ENCODE measurements at places on chromosomes 16 and 17. TPM values are rescaled to one million over a fixed set of nuclear protein-coding genes. Genes with fewer than 3 reads are reported as not detected.

PPP1R1B gene
- not detected for total RNA-seq

GRCh38 chr17:7042501-7043181 is 1.3 kb downstream of the SLC16A11 start:
- H3K27me3 ChIP-seq: peaks cover 11% of the 10 kb centered on the region
- DNase-seq: no peak
- H3K27ac ChIP-seq: no peak overlapping the region
- H3K4me3 ChIP-seq: peak overlapping the region; percentile 47

DNA sequence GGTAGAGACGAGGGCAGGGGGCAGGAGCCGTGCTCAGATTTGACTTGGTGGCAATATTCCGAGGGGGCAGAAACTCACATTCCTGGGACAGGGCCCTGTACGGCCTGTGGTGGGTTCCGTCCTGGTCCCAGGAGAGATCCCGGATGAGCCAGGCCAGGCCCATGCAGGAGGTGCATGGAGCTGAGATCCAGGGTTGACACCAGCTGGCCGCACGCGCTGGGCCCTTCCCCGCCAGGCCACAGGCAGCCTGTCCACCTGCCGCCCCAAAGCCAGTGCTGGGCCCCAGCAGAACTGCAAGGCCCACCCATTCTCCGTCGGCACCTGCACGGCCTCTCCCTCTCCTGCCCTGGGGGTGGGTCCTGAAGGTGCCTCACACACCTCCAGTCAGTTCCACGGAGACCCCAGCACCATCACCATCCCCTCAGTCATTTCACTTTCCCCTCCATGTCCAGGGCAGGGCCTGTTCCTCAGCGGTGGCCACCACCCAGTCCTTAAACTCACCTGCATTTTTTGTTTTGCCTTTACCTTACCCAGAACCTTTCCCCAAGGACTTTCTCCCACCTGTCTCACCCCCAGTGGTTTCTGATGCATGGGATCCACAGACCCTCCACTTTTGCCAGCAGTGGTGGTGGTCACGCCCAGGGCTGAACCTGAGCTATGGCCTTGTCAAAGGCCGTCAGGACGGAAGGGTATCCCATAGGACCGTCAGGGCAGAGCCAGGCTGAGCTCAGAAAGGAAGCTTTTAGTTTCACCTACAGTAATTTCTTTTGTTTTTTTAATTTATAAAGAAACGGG is 25.1 kb upstream of the CDH15 start:
- no peak for DNase-seq
- H3K27me3 ChIP-seq: no peaks in the 10 kb centered on the region
- peaks cover 56% of the 10 kb centered on the region for H3K36me3 ChIP-seq
- no peak overlapping the region for H3K4me3 ChIP-seq

GRCh38 chr16:25060920-25061319 is 45.8 kb upstream of the ARHGAP17 start:
- no peaks in the 10 kb centered on the region for H3K27me3 ChIP-seq
- no peak overlapping the region for H3K4me3 ChIP-seq
- H3K27ac ChIP-seq: peak overlapping the region; percentile 72

GRCh38 chr16:2205104-2205966 is at the start of gene MLST8:
Gene MLST8, plus strand, starts transcription at chr16:2205454. Its CDS starts 632 bp downstream, at chr16:2206086.
- H3K4me1 ChIP-seq: peaks cover 18% of the 10 kb centered on the region
- peak; percentile 89 for DNase-seq

- no peak overlapping the region for H3K27ac ChIP-seq
- no peaks in the 10 kb centered on the region for H3K4me1 ChIP-seq
- peaks cover 55% of the 10 kb centered on the region for H3K27me3 ChIP-seq
- H3K4me3 ChIP-seq: no peak overlapping the region
- no peak for DNase-seq
- no peaks in the 10 kb centered on the region for H3K36me3 ChIP-seq
These were observed 6.6 kb downstream of the FAM20A start for GRCh38 chr17:68594552-68594951.

- H3K27ac ChIP-seq: no peak overlapping the region
- DNase-seq: no peak
- H3K4me3 ChIP-seq: peak overlapping the region; percentile 49
- H3K27me3 ChIP-seq: peaks cover 2% of the 10 kb centered on the region
These were observed 2.3 kb downstream of the ARL4D start for GRCh38 chr17:43400943-43401717.

DNA sequence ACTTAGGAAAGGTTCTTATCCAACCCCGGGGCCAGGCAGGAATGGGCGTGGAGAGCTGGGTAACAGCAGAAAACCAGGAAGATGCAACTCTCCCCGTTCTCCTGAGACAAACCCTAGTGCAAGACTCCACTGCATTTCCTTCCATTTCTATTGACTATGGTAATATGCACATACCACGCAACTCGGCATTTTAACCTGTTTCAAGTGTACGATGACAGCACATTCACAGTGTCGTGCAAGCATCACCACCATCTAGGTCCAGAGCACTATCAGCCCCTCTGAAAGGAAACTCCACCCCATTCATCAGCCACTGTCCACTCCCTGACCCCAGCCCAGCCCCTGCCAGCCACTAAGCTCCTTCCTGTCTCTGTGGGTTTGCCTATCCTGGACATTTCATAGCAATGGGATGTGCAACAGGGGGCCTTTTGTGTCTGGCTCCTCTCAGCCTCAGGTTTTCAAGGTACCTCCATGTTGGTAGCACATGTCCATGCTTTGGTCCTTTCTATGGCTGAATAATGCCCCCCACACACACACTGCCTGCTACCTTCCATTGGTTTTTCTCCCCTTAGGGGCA is 441.9 kb downstream of the SOX9 start:
- peaks cover 3% of the 10 kb centered on the region for H3K4me1 ChIP-seq
- H3K36me3 ChIP-seq: no peaks in the 10 kb centered on the region
- no peak for DNase-seq
- no peak overlapping the region for H3K4me3 ChIP-seq

GRCh38 chr16:85464383-85465305 is 148.5 kb upstream of the GSE1 start:
- no peak overlapping the region for H3K4me3 ChIP-seq
- peaks cover 31% of the 10 kb centered on the region for H3K27me3 ChIP-seq
- peaks cover 2% of the 10 kb centered on the region for H3K4me1 ChIP-seq
- no peak overlapping the region for H3K27ac ChIP-seq

PRR29 gene
- 0.18 TPM for total RNA-seq

ASB16 gene
- total RNA-seq: 0.59 TPM

- H3K27ac ChIP-seq: no peak overlapping the region
- H3K27me3 ChIP-seq: no peaks in the 10 kb centered on the region
- no peaks in the 10 kb centered on the region for H3K36me3 ChIP-seq
- DNase-seq: no peak
- no peak overlapping the region for H3K4me3 ChIP-seq
These were observed 236.7 kb upstream of the GOT2 start for GRCh38 chr16:58970775-58971174.

GRCh38 chr17:28001149-28001548 is 41.3 kb upstream of the NLK start:
- H3K36me3 ChIP-seq: no peaks in the 10 kb centered on the region
- no peaks in the 10 kb centered on the region for H3K4me1 ChIP-seq
- no peak for DNase-seq

DNA sequence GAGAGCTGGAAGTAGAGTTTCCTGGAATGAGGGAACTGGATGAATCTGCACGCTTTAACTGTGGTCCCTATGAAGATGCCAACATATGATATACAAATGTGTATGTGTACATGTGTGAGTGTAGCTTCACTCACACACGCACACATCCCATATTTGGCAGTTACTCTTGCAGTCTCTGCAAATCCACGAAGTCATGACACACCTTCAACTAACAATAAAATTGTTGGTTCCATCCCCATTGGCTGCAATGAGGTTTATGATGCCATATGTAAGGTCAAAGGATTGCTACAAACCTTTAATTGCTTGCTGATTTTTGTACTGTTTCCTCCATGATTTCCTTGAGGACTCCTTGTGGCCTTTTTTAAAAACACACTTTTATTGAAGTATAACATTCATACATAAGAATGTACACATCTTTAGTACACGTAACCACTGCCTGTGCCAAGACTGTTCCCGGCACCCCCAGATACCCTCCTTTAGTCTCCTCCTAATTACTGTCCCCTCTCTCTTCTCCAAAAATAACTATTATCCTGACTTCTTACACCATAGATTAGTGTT is 22.0 kb downstream of the MYO1D start:
- no peak overlapping the region for H3K27ac ChIP-seq
- H3K36me3 ChIP-seq: no peaks in the 10 kb centered on the region
- no peak overlapping the region for H3K4me3 ChIP-seq
- peaks cover 16% of the 10 kb centered on the region for H3K27me3 ChIP-seq
- DNase-seq: no peak

GRCh38 chr16:3121851-3122467 is 9.6 kb downstream of the ZNF205 start:
- no peak for DNase-seq
- peaks cover 19% of the 10 kb centered on the region for H3K4me1 ChIP-seq
- no peaks in the 10 kb centered on the region for H3K27me3 ChIP-seq
- no peak overlapping the region for H3K27ac ChIP-seq

GRCh38 chr16:3007059-3007956 is 5.4 kb upstream of the CLDN9 start:
- peaks cover 26% of the 10 kb centered on the region for H3K4me1 ChIP-seq
- peaks cover 4% of the 10 kb centered on the region for H3K27me3 ChIP-seq
- no peak for DNase-seq

DNA sequence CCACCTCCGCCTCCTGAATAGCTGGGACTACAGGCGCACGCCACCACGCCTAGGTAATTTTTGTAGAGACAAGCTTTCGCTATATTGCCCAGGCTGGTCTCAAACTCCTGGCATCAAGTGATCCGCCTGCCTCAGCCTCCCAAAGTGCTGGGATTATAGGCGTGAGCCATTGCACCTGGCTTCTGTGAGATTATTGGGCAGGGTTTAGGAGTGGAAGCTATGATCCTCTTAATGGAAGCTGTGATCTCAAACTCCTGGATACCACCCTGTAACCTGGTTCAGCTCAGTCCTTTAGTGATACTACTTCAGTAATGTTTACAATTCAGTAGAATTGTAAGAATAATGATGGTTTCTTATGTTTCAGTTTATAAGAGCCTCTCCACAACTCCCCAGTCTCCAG is 14.1 kb downstream of the NFE2L1 start:
- H3K27me3 ChIP-seq: no peaks in the 10 kb centered on the region
- peaks cover 78% of the 10 kb centered on the region for H3K36me3 ChIP-seq
- H3K4me1 ChIP-seq: peaks cover 2% of the 10 kb centered on the region
- no peak for DNase-seq

DNA sequence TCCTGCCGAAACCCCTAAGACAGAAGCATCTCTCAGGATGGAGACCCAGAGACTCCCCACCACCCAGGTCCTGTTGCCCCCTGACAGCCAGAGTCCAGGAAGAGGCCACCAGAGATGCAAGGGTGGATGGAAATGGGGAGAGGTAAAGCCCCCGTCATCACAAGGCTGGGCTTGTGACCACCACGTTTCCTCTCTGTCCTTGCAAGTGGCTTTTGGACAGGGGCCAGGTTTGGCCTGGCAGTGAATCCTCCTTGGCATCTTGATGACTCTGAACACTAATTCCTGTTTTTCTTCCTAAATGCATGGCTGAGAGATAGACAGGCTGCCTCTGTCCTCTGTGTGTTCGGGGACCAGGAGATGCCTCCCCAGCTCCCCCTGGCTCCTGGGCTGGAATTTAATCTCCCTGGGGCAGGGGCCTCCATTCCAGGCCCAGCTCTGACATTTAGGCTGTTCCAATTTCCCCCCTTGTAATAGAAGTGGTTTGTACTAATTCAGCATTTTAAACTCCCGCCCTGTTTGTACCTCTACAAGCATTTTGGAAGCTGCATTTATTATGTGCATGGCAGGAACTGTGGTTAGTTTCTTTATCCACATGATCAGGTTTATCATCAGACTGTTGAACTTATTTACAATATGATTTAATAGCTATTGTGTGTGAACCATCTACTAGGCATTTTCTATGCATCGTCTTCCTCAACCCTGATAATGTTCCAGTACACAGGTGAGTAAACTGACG is 116.1 kb upstream of the IRX6 start:
- H3K4me1 ChIP-seq: no peaks in the 10 kb centered on the region
- no peaks in the 10 kb centered on the region for H3K36me3 ChIP-seq
- H3K27ac ChIP-seq: no peak overlapping the region
- DNase-seq: no peak
- no peaks in the 10 kb centered on the region for H3K27me3 ChIP-seq

TPSAB1 gene
- total RNA-seq: not detected

- no peak overlapping the region for H3K4me3 ChIP-seq
- H3K27ac ChIP-seq: no peak overlapping the region
- no peak for DNase-seq
- H3K36me3 ChIP-seq: no peaks in the 10 kb centered on the region
- peaks cover 30% of the 10 kb centered on the region for H3K27me3 ChIP-seq
These were observed 223.4 kb upstream of the TNRC6C start for GRCh38 chr17:77735081-77735565.

SLFN12 gene
- total RNA-seq: 8.8 TPM

- no peak overlapping the region for H3K4me3 ChIP-seq
- no peaks in the 10 kb centered on the region for H3K4me1 ChIP-seq
- H3K27ac ChIP-seq: no peak overlapping the region
- H3K36me3 ChIP-seq: no peaks in the 10 kb centered on the region
These were observed 235.7 kb downstream of the GSG1L start for GRCh38 chr16:27827765-27828164.

AATK gene
- 0.48 TPM for total RNA-seq

DNA sequence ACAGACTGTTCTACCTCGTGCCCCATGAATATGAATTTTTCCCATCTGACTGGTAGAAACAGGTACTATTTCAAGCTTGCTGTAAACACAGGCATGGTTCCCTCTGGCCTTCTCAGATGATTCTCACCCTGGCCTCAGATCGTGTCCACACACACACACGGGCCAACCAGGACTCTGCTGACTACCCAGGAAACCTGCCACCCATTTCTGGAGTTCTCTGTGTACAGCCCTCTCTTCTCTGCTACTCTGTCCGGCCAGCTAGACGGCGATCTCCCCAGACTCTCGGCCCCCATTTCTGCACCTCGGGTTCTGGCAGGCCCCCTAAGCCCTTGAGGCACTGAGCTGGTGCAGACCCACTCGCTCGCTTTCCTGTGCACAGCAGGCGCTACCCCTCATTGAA is 31.2 kb downstream of the RPA1 start:
- peaks cover 4% of the 10 kb centered on the region for H3K4me1 ChIP-seq
- peaks cover 32% of the 10 kb centered on the region for H3K36me3 ChIP-seq
- H3K4me3 ChIP-seq: no peak overlapping the region
- no peak overlapping the region for H3K27ac ChIP-seq
- no peak for DNase-seq

KRTAP2-3 gene
- total RNA-seq: not detected

DNA sequence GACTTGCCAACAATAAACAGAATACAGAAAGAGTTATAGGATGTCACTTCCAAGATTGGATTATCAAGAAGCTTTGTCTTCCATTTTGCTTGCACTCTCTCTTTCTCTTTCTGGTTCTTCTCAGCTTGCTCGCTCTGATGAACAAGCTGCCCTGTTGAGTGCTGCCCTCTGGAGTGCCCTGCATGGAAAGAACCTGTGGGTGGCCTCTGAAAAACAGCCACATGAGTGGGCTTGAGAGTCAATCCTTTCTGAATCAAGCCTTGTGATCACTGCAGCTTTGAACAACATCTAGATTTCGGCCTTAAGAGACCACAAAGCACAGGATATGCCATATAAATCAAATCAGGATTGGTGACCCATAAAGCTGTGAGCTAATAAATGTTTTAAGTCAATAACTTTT is 185.1 kb downstream of the KIF2B start:
- H3K4me1 ChIP-seq: no peaks in the 10 kb centered on the region
- H3K4me3 ChIP-seq: no peak overlapping the region
- H3K27ac ChIP-seq: no peak overlapping the region
- no peak for DNase-seq
- H3K27me3 ChIP-seq: no peaks in the 10 kb centered on the region

TMEM100 gene
- not detected for total RNA-seq

GRCh38 chr16:3819746-3820724 is 60.5 kb downstream of the CREBBP start:
- H3K36me3 ChIP-seq: peaks cover 7% of the 10 kb centered on the region
- H3K27me3 ChIP-seq: no peaks in the 10 kb centered on the region
- H3K27ac ChIP-seq: no peak overlapping the region
- no peak for DNase-seq
- peaks cover 72% of the 10 kb centered on the region for H3K4me1 ChIP-seq
- no peak overlapping the region for H3K4me3 ChIP-seq

Data from activated T-helper 2 cell treated with anti-CD3 and anti-CD28 coated beads, Interferon-gamma antibody, Interleukin-2, Interleukin-4, amounts not matched to agents 10 μg/mL and 5 μg/mL and 100 μg/mL, durations not matched to agents 14 hours and 24 hours and 36 hours (primary cell).